ENCODE measurements at places on chromosomes 6 and 20. TPM values are rescaled to one million over a fixed set of nuclear protein-coding genes. Genes with fewer than 3 reads are reported as not detected.

PRSS16 gene
- 31.3 TPM for total RNA-seq

DACT2 gene
- total RNA-seq: not detected

RUNX2 gene
- 0.66 TPM for total RNA-seq

TAGAP gene
- total RNA-seq: 0.64 TPM

TSHZ2 gene
- total RNA-seq: not detected

UCKL1 gene
- total RNA-seq: 86.3 TPM

SCUBE3 gene
- 0.47 TPM for total RNA-seq

DCBLD1 gene
- 28.2 TPM for total RNA-seq

DDO gene
- total RNA-seq: 1.6 TPM

SAMD3 gene
- total RNA-seq: not detected

LPA gene
- not detected for total RNA-seq

JPH2 gene
- 0.59 TPM for total RNA-seq

ATP5F1E gene
- total RNA-seq: 116 TPM

XKR7 gene
- total RNA-seq: not detected

All from Calu3 (cell line).